ENCODE measurements at places on chromosomes 12 and 14.

GRCh38 chr14:90053044-90053443, 8.8 kb upstream of the KCNK13 start:
- no peak for DNase-seq

GRCh38 chr12:46489951-46490388, 117.4 kb upstream of the SLC38A2 start:
- no peak for DNase-seq

DNA sequence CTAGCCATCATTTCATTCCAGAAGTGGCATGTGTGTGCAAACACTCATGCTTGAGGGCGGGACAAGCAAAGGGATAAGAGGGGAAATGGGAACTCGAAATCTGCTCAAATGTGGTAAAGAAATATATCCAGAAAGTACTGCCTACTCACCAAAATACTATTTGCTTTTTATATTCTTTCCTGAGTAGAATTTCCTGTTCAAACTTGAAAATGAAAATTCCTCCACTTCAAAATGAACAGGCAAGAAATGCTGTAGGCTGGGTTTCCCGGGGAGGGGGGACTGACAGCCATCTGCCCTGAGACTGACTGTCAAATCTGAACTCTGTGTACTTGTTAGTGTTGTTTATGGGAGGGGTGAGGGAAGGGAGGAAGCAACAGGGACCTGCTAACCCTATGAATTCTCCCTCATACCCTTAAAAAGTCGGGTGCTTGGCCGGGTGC, 34.6 kb downstream of the NTF3 start:
- DNase-seq = no peak

- DNase-seq = no peak
These were observed 181.1 kb downstream of the ALX1 start for GRCh38 chr12:85461127-85461526.

DNA sequence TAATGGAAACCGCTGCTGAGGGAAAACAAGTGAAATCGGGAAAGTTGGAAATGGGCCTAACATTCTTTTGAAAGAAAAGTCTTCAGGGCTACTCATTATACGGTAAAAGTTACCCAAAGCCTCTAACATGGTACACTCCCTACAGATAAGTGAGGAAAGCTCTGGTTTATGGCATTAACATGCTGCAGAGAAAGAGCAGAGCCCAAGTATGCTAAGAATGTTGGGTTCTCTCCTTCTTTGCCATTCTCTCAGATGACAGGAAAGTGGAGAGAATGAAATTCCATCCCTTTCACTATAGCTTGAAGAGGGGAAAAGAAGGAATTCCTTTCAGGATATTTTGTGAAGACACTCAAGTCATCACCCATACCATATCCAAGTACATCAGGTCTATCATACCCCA, 348.0 kb downstream of the SEC23A start:
- no peak for DNase-seq

DNA sequence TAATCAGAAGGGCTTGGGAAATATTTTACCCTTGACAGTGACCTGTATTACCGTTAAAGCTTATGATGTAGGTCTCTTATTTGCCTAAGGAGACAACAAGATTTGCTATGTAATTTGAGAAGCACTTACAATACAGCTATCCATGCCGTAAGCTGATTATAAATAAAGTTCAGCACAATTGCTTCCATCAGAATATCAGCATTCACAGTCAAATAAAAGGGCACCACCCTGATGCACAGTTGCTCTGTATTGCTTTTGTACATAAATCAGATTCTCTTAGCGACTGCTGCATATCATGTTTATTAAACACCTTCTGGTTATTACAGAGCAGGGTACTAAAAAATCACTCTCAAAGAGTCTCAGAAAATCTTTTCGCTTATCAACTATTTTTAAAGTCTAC, 67.3 kb upstream of the VRK1 start:
- DNase-seq = no peak

GRCh38 chr14:89011355-89012281, 187.2 kb downstream of the TTC8 start:
- no peak for DNase-seq

GRCh38 chr12:39613525-39613924, 6.1 kb downstream of the ABCD2 start:
- DNase-seq = no peak

GRCh38 chr12:81300454-81300853, 222.6 kb downstream of the ACSS3 start:
- DNase-seq = no peak

DNA sequence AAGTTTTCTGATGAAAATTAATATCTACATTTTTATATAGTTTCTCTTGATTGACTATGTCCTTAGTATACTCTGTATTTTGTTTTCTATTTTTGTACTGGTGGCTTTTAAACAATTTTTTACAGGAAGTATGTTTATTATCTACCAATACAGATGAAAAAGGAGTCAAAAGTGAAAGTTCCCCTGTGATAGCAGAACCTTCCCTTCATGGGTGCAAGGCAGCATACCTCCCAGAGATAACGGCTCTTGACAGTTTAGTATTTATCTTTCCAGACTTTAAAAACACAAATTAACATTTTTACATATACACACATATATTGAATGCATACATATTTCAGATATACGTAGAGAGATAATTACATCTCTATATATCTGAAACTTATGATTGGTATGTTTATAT, 17.1 kb upstream of the FAM234B start:
- no peak for DNase-seq

DNA sequence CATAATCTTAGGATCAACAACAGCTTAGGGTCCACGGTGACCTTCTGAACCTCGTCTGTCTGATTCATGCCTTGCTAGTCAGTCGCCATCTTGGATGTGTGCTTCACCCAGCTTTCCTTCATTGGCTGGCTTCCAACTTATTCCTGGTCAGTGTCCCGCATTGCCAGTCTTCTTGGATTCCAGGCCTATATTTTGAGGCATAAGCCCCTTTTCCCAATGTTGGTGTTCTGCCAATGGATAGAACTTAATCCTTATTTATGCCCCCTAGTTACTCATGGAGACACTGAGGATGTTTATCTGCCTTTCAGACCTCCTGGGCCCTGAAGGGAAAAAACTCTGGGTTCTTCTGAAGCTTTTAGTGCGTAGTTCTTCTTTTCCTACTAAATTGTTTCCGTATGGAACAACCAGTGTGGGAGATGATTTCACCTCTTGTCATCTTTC, 5.8 kb downstream of the JDP2 start:
- DNase-seq = no peak

GRCh38 chr12:102298022-102298421, 100.4 kb upstream of the PMCH start:
- DNase-seq = no peak

- no peak for DNase-seq
These were observed 12.6 kb downstream of the GIT2 start for GRCh38 chr12:109983432-109984142.

DNA sequence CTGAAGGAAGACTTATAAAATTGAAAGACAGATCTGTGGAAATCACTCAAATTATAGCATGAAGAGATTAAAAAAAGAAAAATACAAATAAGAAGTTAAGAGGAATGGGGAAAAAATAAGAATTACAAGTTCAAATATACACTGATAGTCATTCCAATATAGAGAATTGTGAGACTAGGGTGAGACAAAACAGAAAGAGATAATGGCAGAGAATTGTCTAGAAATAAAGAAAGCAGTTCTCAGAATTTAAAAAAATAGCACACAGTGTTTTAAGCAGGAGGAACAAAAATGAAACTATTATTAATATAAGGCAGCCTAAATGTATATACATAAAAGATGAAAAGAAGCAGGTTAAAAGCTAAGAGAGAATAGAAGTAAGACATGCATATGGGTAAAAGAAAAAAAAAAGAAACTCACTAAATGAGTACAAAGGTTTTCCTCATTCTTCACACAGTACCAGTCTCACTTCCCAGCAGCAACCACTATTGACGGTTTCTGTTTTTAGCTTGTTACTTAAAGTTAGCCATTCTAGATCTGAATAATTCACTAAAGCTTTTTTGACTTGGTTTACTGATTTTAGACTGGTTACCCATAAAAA, 31.1 kb downstream of the SLC38A4 start:
- DNase-seq = no peak

DNA sequence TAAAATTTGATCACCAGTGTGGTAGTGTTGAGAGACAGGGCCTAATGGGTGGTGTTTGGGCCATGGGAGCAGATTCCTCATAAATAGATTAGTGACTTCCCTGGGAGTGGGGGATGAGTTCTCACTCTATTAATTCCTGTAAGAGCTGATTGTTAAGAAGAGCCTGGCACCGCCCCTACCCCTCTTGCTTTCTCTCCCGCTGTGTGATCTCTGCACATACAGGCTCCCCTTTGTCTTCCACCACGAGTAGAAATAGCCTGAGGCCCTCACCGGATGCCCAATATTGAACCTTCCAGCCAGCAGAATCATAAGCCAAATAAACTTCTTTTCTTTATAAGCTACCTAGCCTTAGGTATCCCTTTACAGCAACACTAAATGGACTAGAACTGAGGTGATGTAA, 31.9 kb upstream of the CAND1 start:
- no peak for DNase-seq

- DNase-seq = no peak
These were observed 23.3 kb upstream of the EEA1 start for GRCh38 chr12:92952394-92952793.

GRCh38 chr12:19572920-19573558, 133.7 kb downstream of the AEBP2 start:
- DNase-seq = no peak

All from tibial artery (tissue), 4 donors.